ENCODE measurements at places on chromosomes 4 and X. TPM values are rescaled to one million over a fixed set of nuclear protein-coding genes. Genes with fewer than 3 reads are reported as not detected.

Gene SYN1
- 0.18 TPM for total RNA-seq

Gene MAP7D2
- total RNA-seq, result not detected

Gene SULT1B1
- 1.2 TPM for total RNA-seq

Gene MRFAP1L1
- 42.2 TPM for total RNA-seq

Gene NDST3
- not detected for total RNA-seq
